ENCODE measurements at places on chromosomes 12 and 14.

GRCh38 chr14:56949828-56950227 lies 139.5 kb upstream of the OTX2 start:
- DNase-seq = no peak

- no peak for DNase-seq
These were observed 147.7 kb downstream of the CALM1 start for GRCh38 chr14:90544566-90544965.

DNA sequence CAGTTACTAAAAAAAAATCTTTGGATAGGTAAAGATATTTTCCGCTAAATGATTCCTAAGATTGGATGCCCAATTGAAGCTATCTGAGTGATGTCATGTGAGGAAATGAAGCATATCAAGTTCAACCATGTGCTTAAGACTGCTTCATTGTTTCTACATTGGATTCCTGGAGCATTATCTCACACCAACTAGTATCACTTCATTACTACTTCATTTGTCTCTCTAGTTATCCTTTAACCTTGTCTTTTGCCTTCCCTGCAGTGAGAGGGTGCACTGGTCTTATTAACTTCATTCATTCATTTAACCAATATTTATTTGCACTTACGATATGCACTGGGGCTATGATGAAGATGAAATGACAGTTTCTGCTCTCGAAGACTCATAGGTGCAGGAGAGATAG lies 198.1 kb downstream of the SLC38A4 start:
- no peak for DNase-seq

GRCh38 chr12:124111006-124111405 lies 138.0 kb downstream of the ZNF664 start:
- DNase-seq = no peak

DNA sequence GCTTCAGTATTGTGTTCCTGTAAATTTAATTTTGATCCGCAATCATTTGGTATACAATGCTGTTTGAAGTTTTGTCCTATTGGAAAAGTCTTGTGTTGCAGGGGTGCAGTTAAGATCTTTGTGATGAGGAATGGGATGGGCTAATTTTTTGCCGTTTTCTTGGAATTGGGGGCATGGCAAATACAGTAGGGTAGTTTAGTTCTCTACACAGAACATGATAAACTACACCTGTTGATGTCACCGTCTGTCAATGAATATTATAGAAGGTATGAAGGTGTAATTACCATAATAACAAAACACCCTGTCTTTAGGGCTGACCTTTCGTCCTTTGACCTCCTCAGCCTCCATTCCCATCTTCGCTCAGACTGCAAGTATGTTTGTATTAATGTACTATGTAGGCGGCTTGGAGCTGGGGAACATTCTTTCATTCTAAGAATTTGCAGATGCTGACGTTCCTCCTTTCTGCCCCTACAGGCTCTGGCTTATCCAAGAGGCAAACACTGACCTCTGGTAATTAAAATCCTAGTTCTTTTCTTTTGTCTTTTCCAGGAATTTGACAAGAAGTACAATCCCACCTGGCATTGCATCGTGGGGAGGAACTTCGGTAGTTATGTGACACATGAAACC lies 1.7 kb downstream of the DYNLL1 start:
- no peak for DNase-seq

DNA sequence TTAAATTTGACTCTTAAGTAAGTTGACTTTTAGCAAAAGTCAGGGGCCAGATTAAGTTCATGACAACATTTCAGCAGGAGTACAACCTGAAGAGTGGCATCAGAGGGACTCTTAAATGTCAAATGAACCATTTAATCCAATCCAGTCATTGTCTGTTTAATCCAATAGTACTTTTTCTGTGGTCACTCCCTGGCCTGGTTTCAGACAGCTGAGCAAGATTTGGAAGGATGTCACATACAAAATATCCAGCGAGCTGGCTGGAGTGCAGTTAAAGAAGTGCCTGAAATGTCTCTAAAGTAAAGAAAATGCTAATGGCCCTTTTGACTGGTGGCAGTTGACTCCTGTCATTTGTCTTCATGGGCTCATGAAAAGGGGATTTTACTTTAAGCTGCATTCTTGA lies 1082.1 kb downstream of the AACS start:
- no peak for DNase-seq

DNA sequence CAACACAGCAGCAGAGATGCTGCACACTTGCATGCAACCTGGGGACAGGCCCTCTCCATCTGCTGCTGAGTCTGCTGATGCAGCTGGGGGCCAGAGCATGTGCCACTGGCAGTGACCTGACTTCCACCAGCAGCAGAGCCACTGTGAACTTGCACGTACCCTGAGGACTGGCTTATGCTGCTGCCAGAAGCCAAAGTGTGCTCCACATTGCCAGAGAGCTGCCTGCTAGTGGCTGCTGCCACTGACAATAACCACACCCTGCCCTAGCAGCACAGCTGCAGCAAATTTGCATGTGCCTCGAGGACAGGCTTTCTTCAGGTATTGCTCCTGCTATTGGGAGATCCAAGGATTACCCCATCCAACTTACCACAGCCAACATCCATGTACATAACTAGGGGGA lies 4.5 kb upstream of the PRR4 start:
- DNase-seq = no peak

GRCh38 chr12:57832966-57833365 lies 13.6 kb downstream of the CTDSP2 start:
- no peak for DNase-seq

- DNase-seq = no peak
These were observed 47.0 kb upstream of the OR6J1 start for GRCh38 chr14:22691171-22691570.

DNA sequence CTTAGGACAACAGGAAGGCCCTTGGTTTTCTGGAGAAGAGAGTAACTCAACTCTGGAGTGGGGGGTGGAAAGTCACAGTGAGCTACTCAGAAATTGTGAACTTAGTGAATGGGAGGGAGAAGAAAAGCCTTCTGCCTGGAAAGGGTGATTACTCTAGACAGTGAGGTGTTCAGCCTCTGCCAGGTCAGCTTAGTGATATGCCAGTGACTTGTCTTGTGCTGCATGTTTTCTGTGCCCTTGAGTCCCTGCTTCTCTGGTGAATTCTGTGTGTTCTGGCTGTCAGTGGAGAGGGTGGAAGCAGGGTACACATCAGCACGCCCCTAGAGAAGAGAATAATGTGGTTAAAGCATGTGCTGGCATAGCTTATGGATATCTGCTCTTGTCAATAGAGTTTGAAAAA lies 13.4 kb downstream of the ATP23 start:
- no peak for DNase-seq

- no peak for DNase-seq
These were observed 161.3 kb downstream of the CPNE8 start for GRCh38 chr12:38744041-38744440.

GRCh38 chr14:99445931-99446330 lies 34.7 kb downstream of the SETD3 start:
- DNase-seq = no peak

- no peak for DNase-seq
These were observed 454.1 kb downstream of the PCNX1 start for GRCh38 chr14:71361336-71361735.

- DNase-seq = no peak
These were observed 51.1 kb upstream of the C14orf180 start for GRCh38 chr14:104528496-104528895.

GRCh38 chr14:34684578-34684977 lies 29.8 kb downstream of the CFL2 start:
- DNase-seq = no peak

- no peak for DNase-seq
These were observed 5.4 kb upstream of the DCP1B start for GRCh38 chr12:2009623-2010022.

GRCh38 chr14:85295318-85295717 lies 234.6 kb upstream of the FLRT2 start:
- no peak for DNase-seq

- no peak for DNase-seq
These were observed 265.3 kb upstream of the PLEKHG7 start for GRCh38 chr12:92437452-92437851.

DNA sequence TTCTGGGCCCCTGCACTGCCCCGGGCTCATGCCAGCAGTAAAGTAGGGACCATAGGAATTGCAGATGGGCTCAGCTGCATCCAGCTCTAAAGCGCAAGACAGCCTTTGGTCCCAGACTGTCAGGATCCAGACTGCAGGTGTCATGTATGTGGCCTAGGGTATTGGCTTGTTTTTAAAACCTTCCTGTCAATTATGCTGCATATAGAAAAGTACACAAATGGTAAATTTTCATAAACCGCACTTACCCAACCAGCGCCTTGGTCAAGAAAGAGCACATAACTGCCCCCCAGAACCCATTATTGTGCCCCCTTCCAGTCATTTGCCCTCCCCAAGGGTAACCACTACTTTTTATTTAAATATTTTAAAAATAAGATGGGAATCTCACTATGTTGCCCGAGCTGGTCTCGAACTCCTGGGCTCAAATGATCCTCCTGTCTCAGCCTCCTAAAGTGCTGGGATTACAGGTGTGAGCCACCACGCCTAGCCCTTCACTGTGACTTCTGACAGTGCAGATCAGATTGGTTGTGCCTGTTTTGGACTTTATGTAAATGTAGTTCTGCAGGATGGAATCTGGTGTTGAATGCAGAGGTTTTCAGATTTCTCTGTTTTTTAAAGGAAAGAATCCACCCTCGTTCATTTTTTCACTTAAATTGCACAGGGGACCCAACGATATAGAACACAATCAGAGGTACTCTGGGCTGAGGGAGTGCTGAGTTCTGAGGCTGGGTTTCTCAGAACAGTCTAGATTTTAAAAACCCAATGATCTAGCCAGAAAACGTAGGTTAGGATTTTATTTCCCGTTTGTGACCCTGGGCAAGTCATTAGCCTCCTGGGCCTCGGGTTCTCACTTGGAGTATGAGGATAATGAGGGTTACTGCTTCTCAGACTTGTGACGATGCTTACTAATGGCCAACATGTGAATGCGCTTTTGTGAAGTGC lies 6.7 kb downstream of the NR4A1 start:
- no peak for DNase-seq

- no peak for DNase-seq
These were observed 38.5 kb downstream of the SPTB start for GRCh38 chr14:64841121-64841651.

DNA sequence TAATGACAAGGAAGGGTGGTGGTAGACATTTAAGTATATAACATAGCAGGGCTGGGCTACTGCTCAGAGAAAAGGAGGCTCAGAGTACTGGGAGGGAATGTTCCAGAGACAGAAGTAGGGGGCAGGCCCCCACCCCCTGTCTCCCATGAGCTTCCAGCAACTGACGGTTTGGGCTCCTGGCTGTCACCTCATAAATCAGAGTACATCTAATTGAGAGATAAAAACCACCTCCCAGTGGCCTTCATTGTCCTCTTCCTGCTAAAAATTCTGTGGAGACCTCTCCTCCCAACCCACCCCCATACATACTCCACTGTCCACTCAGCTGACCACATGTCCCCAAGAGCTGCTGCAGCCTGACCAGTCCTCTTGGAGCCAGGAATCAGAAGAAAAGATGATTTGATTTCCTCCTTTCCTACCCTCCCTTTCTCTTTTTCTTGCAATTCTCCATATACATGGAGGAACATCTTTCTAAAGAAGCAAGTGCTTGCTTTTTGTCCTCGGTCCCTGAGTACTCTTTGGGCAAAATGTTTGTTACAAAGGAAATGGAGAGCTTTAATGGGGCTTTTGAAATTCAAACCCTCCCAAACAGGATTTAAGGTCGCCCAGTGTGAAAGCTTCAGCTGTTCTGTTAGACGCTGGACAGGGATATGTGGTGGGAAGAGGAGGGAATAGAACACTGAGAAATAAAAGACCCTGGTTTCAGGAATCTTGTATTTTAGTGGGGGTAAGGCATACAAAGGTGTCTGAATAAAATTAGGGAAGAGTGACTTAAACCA lies 16.4 kb upstream of the KCNA5 start:
- no peak for DNase-seq

- DNase-seq = no peak
These were observed 181.0 kb downstream of the KTN1 start for GRCh38 chr14:55760789-55761566.

- no peak for DNase-seq
These were observed 216.6 kb upstream of the PWP1 start for GRCh38 chr12:107469011-107469410.

DNA sequence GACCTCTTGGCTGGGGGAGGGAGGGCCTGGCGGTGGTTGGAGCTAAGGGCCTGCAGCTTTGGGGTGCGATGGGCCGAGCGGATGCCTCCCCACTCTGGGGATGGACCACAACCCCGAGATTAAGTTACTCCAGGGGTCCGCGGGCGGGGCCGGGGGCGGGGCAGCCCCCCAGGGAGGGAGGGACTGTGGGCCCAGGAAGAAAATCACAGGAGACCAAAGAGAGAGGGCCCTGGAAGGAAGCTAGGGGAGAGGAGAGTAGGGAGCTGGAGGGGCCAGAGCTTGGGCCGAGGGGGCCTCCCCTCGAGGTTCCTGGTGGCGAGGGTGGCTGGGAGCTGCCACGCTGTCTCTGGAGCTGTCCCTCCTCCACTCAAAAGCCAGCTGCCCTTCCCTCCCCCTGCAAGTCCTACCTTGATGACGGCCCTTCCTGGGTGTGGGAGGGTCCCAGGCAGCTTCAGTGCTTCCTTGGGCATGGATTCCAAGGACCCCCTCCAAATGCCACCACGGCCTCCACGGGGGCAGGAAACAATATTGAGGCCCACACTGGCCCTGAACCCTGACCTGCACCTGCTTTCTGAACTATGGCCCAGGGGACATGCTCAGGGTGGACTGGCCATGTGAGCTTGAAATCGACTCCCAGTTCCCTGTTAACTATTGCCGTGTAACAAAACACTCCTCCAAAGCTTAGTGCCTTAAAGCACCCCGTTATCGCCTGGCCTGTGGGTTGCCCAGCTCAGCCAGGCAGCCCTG lies 610 bp upstream of the NUDT14 start:
- no peak for DNase-seq

- DNase-seq = no peak
These were observed 414.6 kb downstream of the TMEM132D start for GRCh38 chr12:129489100-129489676.

Measured in T-helper 9 cell (primary cell).